ENCODE measurements at places on chromosomes 6 and 20. TPM values are rescaled to one million over a fixed set of nuclear protein-coding genes. Genes with fewer than 3 reads are reported as not detected.

DNA sequence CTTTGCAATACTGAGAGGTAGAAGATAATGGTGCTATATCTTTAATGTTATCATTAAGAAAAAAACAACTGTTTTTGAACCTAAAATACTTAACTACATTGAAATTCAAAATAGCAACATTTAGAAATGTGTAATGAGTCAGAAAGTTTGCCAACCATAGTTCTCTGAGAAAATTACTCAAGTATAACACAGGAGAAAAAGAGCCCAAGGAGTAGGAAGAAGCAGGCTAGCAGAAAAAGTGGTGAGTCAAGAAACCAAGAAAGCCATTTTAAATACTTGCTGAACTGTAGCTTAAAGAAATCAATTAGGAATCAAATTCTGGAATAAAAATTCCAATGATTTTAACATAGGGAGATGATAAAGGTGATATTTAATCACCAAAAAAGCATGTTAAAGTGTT is 181.0 kb upstream of the RSPO3 start:
- no peak overlapping the region for H3K27ac ChIP-seq
- no peaks in the 10 kb centered on the region for H3K4me1 ChIP-seq
- no peak for DNase-seq
- no peaks in the 10 kb centered on the region for H3K36me3 ChIP-seq
- no peak overlapping the region for H3K4me3 ChIP-seq

- H3K36me3 ChIP-seq = no peaks in the 10 kb centered on the region
- H3K27ac ChIP-seq = no peak overlapping the region
- no peaks in the 10 kb centered on the region for H3K27me3 ChIP-seq
- no peak for DNase-seq
Observed at GRCh38 chr20:8284902-8285301, 152.8 kb downstream of the PLCB1 start.

GRCh38 chr6:90144396-90144795 is 152.2 kb downstream of the BACH2 start:
- DNase-seq = no peak
- peaks cover 39% of the 10 kb centered on the region for H3K4me1 ChIP-seq
- no peaks in the 10 kb centered on the region for H3K27me3 ChIP-seq
- no peak overlapping the region for H3K27ac ChIP-seq
- H3K36me3 ChIP-seq = peaks cover 2% of the 10 kb centered on the region

DNA sequence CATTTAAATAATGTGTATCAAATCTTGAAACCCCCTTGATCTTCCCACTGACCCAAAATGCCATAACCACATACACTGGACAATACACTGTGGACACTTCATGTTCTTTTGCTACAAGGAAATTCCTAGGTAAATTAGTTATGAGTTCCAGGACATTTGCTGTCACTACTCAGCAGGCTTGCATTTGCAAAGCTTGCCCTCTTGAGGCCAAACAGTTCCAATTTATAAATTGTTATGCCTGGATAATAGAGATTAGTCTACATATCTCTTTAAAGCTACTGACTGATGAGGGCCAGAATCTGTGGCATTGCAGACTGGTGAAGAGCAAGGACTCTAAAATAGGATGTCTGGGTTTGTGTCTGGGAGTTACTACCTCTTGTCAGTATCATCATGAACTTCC is 17.4 kb upstream of the RAB32 start:
- DNase-seq = no peak
- H3K4me3 ChIP-seq = no peak overlapping the region
- no peaks in the 10 kb centered on the region for H3K36me3 ChIP-seq
- H3K4me1 ChIP-seq = no peaks in the 10 kb centered on the region
- no peak overlapping the region for H3K27ac ChIP-seq

- no peaks in the 10 kb centered on the region for H3K27me3 ChIP-seq
- no peaks in the 10 kb centered on the region for H3K4me1 ChIP-seq
- no peaks in the 10 kb centered on the region for H3K36me3 ChIP-seq
- no peak for DNase-seq
Observed at GRCh38 chr6:14883921-14884320, 361.9 kb upstream of the JARID2 start.

DNA sequence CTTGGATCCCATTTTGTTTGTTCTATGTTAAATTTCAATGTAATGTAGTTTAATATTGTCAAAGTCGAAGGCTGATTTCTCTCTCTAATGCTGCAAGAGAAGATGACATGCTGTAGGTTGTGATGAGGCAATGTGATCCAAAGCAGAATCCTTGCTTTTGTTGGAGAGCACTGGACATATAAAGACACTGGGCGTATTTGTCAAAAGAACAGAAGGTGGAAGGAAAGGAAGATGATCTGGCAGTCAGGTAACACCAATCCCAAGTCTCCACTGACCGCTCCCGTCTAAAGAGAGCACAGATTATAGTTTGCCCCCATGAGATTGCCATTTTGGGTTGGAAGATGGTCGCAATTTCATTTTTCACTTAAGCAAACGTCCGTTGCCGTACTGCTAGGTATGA is 935 bp upstream of the RFX6 start:
- peaks cover 10% of the 10 kb centered on the region for H3K27me3 ChIP-seq
- no peaks in the 10 kb centered on the region for H3K36me3 ChIP-seq
- H3K4me3 ChIP-seq = no peak overlapping the region

DNA sequence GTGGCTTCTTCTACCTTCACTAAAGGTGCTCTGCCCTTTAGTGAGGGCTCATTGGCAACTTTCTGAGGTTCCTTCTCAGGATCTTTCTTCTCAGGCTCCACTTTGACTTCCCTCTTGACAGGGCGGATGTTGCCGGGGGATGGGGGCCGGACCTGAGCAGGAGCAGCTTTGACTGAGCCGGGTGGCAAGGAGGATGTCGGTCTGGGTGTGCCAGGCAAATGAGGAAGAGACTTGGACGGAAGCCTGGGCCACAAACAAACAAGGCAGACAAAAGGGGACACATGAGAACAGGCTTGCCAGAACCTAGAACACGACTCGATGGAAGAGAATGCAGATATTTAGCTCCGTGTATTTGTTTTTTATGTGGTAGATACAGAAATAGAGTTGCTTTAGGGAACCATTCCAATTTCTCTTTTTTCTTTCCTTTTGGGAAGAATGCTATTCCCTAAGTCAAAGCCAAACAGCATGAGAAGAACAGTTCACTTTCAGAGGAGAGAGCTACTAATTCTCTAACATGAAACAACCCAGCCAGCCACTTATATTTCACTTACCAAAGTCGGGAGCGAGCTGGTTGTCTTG is 76.2 kb upstream of the BCLAF1 start:
- H3K27me3 ChIP-seq = peaks cover 7% of the 10 kb centered on the region
- H3K36me3 ChIP-seq = no peaks in the 10 kb centered on the region
- no peak overlapping the region for H3K4me3 ChIP-seq
- peaks cover 7% of the 10 kb centered on the region for H3K4me1 ChIP-seq

DNA sequence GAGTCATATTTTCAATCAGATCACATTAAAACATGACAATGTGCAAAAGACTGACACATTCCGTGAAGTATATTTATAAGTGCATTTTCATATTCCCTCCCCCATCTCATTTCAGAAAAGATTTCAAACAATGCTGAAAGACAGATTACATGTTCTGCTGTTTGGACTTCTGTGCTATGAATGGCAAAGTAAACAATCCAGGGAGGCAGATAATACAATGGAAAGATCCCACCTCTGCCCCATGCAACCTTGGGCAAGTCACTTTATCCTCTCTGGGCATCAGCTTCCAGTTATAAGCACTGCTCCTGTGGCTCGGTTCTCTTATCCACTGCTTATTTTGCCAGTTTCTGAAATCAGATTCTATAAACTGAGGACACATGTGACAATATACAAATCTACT is 110.2 kb downstream of the RCAN2 start:
- peaks cover 7% of the 10 kb centered on the region for H3K4me1 ChIP-seq
- no peak overlapping the region for H3K27ac ChIP-seq
- no peak for DNase-seq
- H3K36me3 ChIP-seq = no peaks in the 10 kb centered on the region

GRCh38 chr20:62441987-62442539 is 14.7 kb upstream of the RBBP8NL start:
- no peaks in the 10 kb centered on the region for H3K27me3 ChIP-seq
- no peak overlapping the region for H3K27ac ChIP-seq
- no peak overlapping the region for H3K4me3 ChIP-seq
- no peak for DNase-seq
- no peaks in the 10 kb centered on the region for H3K36me3 ChIP-seq

DNA sequence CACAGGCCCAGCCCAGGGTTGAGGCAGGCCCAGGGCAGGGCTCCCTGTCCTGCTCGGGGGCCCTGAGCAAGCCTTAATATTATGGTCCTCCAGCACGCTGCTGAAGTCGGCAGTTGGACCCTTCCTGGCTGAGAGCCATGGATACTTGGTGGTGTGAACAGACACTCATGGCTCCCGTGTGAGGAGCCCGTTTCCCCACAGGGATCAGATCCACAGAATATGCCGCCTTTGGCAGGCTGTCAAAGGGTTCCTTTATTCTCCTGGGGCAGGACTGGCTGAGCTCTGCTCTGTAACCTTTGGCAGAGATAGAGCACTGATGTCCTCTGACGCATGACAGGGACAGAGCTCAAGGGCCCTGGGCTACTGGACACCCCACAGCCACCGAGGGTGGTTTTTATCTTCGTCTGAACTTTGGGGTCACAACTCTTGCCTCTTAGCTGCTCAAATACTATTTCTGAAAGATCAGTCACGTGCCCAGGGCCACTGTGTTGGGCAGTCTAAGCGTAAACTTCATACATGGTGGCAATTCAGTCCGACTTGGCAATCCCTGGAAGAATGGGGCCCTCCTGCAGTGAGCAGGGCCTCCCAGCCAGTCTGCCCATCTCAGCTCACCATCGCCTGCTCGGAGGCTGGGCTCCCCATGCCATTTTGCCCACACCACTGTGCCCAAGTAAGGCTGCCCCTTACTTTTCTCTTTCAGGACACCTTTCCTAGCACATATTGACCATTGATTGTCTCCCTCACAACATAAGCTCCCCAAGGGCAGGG is 49.1 kb downstream of the TTI1 start:
- H3K36me3 ChIP-seq = peaks cover 36% of the 10 kb centered on the region
- no peaks in the 10 kb centered on the region for H3K4me1 ChIP-seq
- no peaks in the 10 kb centered on the region for H3K27me3 ChIP-seq
- H3K4me3 ChIP-seq = no peak overlapping the region
- DNase-seq = no peak

DNA sequence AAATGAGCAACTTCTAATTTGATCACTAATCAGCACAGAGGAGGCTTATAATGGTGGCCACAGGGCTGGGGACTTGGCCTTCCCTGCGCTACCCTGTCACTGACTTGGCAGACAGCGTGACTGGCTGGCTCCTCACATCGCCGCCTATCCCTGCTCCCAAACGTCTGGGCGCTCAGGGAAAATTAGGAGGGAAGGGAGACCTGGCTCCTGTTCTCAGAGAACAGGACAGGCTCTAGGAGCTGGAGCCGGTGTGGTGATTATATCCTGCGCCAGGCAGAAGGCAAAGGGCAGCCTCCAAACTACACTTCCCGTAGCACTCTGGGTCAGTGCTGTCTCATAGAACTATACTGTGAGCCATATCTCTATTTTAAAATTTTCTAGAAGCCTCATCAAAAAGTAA is 53.4 kb downstream of the VEGFA start:
- H3K36me3 ChIP-seq = no peaks in the 10 kb centered on the region
- H3K27ac ChIP-seq = no peak overlapping the region
- no peaks in the 10 kb centered on the region for H3K4me1 ChIP-seq
- no peak overlapping the region for H3K4me3 ChIP-seq
- no peaks in the 10 kb centered on the region for H3K27me3 ChIP-seq

GRCh38 chr6:33420491-33421343 is 852 bp downstream of the SYNGAP1 start:
- H3K36me3 ChIP-seq = no peaks in the 10 kb centered on the region
- H3K27me3 ChIP-seq = no peaks in the 10 kb centered on the region
- H3K4me1 ChIP-seq = peaks cover 29% of the 10 kb centered on the region
- no peak overlapping the region for H3K27ac ChIP-seq
- DNase-seq = no peak
- no peak overlapping the region for H3K4me3 ChIP-seq

DNA sequence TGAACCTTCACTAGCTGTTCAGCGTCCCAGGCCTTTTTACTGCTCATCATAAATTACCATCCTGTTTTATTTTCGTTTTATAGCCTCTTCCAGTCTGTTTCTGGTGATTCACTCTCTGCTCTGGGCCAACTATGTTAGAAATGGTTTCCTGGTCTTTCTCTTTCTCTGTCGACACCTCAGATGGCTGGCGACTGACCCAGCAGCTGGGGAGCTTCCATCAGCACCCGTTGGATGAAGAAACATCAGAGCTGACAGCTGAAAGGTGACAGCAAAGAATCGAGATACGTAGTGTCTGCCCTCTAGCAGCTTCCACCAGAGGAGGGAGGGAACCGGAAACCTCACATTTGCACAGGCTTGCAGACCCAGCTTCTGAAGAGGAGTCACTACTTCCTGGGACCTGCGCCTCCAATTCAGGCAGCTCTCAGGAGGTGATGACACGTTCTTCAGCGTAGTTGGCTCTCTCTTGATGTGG is 82.9 kb upstream of the MLN start:
- peaks cover 25% of the 10 kb centered on the region for H3K4me1 ChIP-seq
- no peaks in the 10 kb centered on the region for H3K36me3 ChIP-seq
- peaks cover 2% of the 10 kb centered on the region for H3K27me3 ChIP-seq
- no peak overlapping the region for H3K4me3 ChIP-seq

- no peaks in the 10 kb centered on the region for H3K27me3 ChIP-seq
- H3K36me3 ChIP-seq = no peaks in the 10 kb centered on the region
- no peak for DNase-seq
- H3K4me3 ChIP-seq = no peak overlapping the region
Observed at GRCh38 chr6:144217264-144217663, 66.9 kb downstream of the STX11 start.

GRCh38 chr20:57102160-57102559 is 164.3 kb downstream of the BMP7 start:
- no peaks in the 10 kb centered on the region for H3K36me3 ChIP-seq
- DNase-seq = no peak
- no peak overlapping the region for H3K27ac ChIP-seq
- peaks cover 14% of the 10 kb centered on the region for H3K27me3 ChIP-seq
- no peak overlapping the region for H3K4me3 ChIP-seq

GRCh38 chr6:34476447-34476846 is 10.6 kb downstream of the PACSIN1 start:
- no peak for DNase-seq
- no peak overlapping the region for H3K27ac ChIP-seq
- no peak overlapping the region for H3K4me3 ChIP-seq
- H3K36me3 ChIP-seq = no peaks in the 10 kb centered on the region
- H3K27me3 ChIP-seq = no peaks in the 10 kb centered on the region

DNA sequence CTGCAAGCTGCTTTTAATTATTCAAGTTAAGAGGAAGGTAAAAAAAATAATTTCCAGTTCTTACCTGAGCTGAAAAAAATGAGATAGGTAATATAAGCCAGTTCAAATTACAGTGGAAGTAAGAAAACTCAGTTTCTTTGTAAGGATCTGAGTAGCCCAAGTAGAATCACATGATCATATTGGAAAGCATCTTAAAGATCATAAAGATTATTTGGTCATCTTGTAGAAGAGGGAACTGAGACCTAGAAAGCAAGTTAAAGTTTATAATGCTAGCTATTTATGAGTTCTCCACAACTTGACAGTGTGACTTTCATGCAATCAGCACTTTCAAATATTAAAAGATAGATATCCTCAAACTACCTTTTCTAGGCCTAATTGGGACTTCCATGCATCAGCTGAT is 80.5 kb downstream of the FARS2 start:
- no peaks in the 10 kb centered on the region for H3K36me3 ChIP-seq
- no peak overlapping the region for H3K27ac ChIP-seq
- H3K4me1 ChIP-seq = no peaks in the 10 kb centered on the region
- no peak overlapping the region for H3K4me3 ChIP-seq
- H3K27me3 ChIP-seq = no peaks in the 10 kb centered on the region

The CLVS2 gene
- total RNA-seq = not detected

The COL21A1 gene
- not detected for total RNA-seq

The RPL7L1 gene
- 81.3 TPM for total RNA-seq

The PEX7 gene
- total RNA-seq = 4.9 TPM

The SULF2 gene
- total RNA-seq = 1.4 TPM

The VSTM2L gene
- not detected for total RNA-seq

The DNAJC5 gene
- total RNA-seq = 54.9 TPM

The PPIL6 gene
- total RNA-seq = 0.35 TPM

The UFL1 gene
- total RNA-seq = 22.2 TPM

The LTB gene
- total RNA-seq = 398 TPM

The SMOC2 gene
- total RNA-seq = 0.20 TPM

Measured in T-cell (primary cell).